Myocyte (in vitro differentiated cells): ENCODE measurements at places on chromosomes 2 and 18. TPM values are rescaled to one million over a fixed set of nuclear protein-coding genes. Genes with fewer than 3 reads are reported as not detected.

Gene PROC
- total RNA-seq, result not detected in 2 replicates

Gene CLK1
- total RNA-seq, result 65.5 and 70.0 TPM in 2 replicates

DNA sequence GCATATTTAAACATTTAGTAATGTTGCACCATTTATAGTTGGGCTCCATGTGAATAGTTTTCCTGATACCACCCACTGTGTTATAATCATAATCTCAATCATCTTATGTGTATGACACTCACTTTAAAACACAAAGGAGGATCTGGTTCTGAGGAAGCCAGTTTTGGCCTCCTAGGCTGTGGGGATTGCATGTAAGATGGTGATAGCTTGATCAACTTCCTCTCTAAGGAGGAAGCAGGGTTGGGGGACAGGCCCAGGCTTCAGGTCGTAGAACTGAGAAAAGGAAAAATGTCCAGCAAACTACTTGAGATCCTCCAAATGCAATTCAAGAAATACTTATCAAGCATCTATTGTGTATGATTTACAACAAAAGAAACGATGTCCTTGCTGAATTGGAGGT lies 4.9 kb upstream of the PPM1B start:
- DNase-seq, result no peak

Gene PLCD4
- total RNA-seq, result 9.9 and 11.8 TPM in 2 replicates

DNA sequence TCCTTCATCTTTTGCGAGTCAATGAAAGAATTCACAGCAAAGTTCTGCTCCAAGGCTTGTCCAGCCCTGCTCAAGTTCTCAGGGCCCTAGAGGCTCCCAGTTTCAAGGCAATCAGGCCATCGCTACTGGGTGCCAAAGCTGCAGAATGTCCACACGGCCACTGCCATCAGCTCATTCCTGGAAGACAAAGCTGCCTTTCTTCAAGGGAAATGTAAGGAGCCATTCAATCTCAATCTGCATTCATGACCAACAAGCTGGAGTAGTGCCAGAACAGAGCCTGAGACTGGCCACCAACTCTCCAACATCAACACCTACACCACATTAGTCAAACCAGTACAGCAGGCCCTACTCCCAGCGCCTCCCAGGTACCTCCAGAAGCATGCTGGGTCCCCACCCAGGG lies 202.2 kb downstream of the TCF4 start:
- no peak for DNase-seq

DNA sequence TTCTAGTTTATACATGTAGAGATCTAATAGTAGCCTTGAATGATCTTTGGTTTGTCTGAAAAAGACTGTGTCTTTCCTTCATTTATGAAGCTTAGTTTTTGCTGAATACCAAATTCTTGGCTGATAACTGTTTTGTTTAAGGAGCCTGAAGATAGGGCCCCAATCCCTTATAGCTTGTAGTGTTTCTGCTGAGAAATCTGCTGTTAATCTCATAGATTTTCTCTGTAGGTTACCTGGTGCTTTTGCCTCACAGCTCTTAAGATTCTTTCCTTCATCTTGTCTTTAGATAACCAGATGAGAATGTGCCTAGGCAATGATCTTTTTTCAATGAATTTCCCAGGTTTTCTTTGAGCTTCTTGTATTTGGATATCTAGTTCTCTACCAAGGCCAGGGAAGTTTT lies 562.1 kb downstream of the XIRP2 start:
- no peak for DNase-seq

Gene SPDYA
- total RNA-seq, result 1.3 TPM in 1 of 2 replicates, not detected in the other

Gene ACMSD
- total RNA-seq, result not detected in 2 replicates
